ENCODE measurements at places on chromosomes 7 and 10.

DNA sequence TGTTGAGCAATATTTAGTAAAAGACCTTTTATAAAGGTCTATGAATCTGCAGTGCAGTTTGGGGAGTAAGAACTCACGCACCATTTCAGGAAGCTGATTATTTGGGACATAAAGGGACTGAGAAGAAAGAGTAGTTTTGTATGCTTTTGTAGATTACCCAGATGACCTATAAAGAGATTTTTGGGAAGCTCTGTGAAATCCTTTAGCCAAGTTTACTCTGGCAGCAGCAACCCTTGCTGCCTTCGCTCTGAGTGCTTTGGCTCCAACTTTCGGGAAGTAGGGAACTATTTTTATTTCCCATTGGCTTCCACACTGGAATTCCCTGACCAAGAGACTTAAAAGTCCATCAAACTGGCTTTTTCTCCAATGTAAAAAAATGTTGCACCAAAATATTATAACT is 1110.1 kb upstream of the PHF14 start:
- DNase-seq: no peak

DNA sequence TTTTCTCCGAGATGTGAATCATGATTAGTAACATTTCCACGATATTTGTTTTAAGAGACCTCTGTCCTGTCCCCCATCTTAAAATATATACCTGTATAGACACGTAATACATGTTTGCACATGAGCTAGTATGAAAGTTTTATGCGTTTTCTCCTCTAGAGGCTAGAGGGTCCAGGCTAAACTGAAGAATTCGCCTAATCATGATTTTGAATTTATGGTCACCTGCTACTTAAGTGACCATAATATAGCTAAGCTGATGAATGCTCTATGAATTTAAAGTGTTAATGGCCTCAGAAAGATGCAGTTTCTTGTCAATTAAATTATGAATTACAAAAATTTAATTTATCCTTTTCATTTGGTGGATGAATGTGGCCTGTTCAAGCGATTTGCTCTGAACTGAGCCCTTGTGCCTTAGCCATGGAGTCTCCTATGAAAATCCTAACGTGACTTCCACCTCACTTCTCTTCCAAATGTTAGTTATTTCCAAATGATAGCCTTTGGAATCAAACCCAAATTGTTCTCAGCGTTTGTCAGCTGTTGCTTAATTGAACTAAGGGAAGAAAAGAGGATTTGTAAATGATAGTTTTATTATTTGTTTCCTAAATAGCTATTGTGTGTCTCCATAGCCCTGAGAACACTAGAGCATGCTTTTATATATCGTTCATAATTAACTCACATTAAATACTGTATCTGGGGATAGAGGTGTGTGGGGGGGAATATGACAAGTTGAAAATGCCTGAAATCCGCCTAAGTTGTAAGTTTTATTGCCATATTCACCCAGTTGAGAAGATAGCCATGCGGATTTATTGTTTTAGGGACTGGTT is 2.3 kb downstream of the CELF2 start:
- no peak for DNase-seq

DNA sequence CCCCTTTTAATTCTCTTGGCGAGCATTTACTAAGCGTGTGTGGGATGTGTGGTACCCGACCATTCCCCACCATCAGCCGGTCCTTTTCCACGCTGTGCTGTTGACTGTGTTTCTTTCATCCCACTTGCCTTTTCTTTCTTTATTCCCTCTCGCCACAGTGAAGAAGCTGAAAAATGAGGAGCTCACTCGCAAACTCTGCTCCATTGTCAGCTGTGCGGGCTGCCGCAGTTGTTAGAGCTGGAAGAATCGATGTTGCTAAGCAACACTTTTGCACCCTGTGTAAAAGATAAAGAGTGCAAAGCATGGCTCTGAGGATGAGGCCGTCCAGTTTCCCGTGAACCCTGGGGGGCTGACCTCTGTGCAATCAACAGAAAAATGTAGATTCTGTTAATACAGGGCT is 203.1 kb upstream of the NEBL start:
- DNase-seq: no peak

DNA sequence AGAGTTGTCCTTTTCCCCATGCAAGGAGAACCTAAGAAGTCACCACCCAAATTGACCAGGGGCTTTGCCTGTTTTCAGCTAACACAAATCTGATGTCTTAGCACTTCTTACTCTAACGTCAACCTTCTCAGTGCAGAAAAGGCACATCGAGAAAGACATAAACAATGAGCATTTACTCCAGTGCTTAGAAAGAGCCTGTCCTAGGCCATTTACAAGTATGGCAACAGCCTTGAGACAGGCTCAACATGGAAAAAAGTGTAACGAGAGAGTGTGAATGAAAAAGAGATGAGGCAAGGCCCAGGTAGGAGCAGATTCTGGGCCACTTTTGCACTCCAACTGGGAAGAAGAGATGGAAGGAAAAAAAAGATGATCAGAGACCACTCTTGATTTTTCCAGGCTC is 54.4 kb downstream of the CPED1 start:
- no peak for DNase-seq

GRCh38 chr10:95196046-95196445 is 2.0 kb downstream of the ACSM6 start:
- no peak for DNase-seq

DNA sequence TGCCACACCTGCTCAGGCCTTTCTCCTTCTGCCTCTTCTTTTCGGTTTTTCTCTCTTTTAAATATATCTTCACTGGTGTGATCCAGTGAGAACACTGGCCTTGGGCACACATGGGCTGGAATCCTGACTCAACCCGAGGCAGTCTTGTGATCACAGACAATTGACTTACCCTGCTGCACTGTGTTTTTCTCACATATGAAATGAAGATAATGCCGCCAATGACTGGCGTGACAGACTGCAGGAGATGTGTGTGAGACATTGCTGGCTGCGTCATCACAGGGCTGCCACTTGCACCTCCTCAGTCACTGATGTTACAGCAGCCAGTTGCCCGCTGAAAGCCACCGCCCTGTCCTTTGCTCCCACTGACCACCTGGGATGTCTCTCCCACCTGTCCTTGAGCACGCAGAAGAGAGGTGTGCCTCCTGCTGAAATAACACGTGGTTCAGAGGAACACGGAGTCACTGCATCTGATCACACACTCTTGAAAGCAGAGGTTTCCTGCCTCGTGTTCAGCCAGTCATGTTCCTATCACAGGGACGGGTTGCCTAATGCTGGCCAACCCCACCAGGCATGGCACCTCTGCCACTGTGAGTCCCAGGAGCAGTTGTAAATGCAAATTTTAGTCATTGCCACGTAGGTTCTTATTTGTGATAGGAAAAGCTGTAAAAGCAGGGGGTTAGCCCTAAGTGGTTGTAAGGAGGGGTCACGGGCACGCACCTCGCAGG is 124.6 kb upstream of the LANCL2 start:
- no peak for DNase-seq

DNA sequence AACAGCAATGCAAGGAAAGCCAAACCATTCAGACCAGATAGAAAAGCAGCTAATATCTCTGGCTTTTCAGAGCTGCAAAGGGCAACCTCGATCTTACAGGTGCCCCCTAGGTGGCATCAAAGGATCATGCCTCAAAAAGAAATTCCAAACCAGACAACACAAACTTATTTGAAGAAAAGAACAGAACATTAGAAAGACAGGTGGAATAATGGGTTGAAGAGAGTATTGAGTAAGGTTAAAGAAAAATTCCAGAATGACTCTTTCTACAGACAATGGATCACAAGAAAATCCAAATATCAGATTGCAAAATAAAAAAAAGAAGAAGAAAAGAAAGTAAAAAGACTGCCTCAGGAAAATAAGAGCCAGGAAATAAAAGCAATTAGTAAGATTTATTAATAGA is 213.7 kb downstream of the ELMO1 start:
- DNase-seq: no peak

- no peak for DNase-seq
Observed at GRCh38 chr10:60777696-60778213, 523 bp upstream of the CDK1 start.

DNA sequence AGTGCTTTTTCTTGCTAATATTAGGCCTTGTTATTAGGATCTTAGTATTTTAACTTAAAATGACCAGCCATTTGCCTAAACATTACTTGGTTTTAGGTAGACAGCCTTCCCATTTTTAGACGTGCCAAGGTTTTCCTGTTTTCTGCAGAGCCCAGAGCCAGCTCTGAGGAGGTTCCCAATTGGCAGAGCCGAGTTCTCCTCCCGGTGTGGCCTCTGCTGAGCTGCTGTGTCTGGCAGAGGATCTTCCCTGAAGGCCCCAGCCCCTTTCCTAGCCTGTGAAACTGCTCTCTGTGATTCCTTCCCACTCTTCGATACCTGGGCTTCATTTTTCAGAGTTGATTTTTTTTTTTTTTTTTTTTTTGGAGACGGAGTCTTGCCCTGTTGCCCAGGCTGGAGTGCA is 91.4 kb downstream of the EEPD1 start:
- no peak for DNase-seq

DNA sequence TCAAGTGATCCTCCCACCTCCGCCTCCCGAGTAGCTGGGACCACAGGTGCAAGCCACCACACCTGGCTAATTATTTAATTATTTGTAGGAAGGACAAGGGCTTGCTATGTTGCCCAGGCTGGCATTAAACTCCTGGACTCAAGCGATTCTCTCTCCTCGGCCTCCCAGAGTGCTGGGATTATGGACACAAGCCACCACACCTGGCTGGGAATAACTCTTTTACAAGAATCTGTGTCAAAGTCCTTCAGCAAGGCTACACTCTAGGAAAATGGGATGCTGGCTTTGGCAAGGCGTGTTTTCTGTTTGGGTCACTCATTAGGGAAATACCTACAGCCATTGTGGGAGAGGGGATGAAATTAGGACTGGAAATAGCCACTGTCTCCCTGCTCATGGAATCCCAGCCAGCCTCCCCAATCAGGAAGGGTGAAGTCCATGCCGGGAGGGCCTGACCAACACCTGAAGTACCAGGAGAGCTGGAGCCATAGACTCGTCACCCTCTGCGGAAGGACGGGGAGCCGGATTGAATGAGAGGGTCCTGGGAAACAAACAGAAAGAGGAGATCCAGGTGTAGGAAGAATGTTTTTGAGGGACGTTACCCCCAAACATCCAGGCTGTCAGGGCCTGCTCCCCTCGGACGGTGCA is 72.2 kb upstream of the MYL10 start:
- DNase-seq: no peak

GRCh38 chr7:64870656-64871055 is 32.4 kb upstream of the ZNF273 start:
- no peak for DNase-seq

GRCh38 chr10:97393034-97393573 is 8.0 kb downstream of the RRP12 start:
- no peak for DNase-seq

DNA sequence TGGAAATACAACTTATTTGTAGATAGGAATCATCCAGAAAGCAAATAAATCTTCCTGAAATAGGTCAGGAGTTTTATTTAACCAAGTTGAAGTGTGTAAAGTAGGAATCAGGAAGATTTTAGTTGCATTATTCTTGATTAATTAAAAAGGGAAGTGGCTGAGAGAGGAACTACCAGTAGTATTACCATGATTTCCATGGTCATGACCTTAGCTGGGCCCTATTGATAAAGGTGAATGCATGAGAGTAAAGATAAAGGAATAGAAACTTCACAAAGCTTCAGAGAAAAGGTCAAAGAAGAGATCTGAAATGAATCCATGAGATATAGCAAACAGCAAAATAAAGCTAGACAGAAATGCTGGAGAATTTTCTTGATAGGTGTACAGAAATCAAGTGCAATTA is 46.2 kb upstream of the DLX6 start:
- DNase-seq: no peak

- DNase-seq: no peak
Observed at GRCh38 chr10:74733612-74734011, 92.8 kb upstream of the KAT6B start.

DNA sequence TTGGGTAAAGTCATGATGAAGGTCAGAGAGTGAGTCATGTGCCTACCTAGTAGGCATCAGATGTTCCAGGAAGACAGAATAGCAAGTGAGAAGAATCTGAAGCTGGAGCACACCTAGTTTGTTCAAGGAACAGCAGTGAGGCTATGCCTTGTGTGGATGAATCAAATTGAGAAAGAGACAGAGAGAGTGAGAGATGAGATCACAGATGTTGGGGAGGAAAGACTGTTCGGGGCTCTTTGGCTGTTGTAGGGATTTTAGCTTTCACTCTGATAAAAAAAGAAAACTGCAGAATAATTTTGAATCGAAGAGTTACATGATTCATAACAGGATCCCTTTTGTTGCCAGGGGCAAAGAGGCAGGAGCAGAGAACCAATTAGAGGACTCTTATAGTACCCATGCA is 6.3 kb downstream of the LIPF start:
- DNase-seq: no peak

DNA sequence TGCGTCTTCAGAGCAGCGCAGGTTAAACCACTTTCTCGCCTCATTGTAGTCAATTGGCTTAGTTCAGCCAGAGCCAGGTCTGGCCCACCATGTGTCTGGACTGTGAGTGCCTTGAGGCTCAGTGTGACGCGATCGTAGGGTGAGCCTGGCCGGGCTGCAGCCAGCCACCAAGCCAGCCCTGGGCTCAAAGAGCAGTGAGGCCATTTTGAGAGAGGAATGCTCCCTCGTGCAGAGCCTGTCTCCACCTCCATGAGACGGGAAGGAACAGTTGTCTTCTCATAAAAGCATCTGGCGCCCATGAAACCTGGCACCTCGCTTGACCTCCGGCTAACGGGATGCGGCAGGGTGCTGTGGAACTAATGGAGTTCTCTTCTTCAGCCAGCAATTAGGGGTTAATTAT is 34.5 kb downstream of the LHPP start:
- DNase-seq: no peak

Measured in tibial nerve (tissue), 4 donors.